ENCODE measurements at places on chromosomes 2 and 18.

- no peak for DNase-seq
Observed at GRCh38 chr2:189157456-189157855, 22.1 kb downstream of the COL5A2 start.

DNA sequence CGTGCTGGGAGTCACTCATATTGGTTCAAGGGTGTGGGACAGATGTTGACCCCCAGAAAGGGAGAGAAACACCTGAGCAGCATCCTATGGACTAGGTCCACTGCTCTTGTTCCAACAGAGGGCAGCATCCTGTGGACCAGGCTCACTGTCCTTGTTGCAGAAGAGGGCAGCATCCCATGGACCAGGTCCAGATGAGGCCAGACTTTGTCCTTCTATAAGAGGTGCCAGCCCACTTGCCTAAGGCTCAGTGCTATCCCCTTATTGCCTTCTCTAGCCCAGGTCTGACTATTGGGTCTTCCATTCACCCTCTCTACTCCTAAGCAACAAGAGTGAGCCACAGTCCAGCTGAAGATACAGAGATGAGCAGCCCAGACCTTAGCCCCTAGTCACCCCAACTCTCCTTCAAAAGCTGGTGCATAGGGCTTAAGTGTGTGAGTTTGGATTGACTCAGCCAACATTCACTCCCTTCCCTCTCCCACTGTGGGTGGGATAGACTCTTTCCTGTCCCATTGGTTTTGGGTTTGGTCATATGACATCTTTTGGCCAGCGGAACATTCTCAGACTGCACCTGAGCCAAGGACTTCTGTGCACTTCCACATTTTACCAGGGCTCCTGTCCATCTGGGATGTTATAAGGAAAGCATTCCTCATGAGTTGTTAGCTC is 132.4 kb upstream of the GPC1 start:
- no peak for DNase-seq

- DNase-seq, result no peak
Observed at GRCh38 chr2:101303688-101304087, 4.8 kb downstream of the RNF149 start.

DNA sequence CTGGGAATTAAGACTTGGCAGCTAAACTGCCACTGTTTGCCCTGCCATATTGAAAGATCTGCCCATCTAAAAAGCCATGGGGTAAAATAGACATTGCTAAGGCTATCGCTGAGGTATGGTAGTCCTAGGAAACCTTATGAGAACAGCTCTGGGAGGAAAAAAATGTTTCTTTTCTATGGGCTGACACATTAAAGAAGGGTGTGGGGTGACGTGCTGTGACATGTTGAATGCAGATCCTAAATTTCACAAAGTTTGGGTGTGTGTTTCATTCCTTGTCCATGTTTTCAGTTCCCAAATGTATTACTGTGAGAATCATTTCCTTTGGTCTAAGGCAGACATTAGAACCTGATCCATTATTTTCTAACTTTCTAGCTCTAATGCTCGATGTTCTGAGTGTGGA is 766.4 kb downstream of the BCL11A start:
- no peak for DNase-seq

DNA sequence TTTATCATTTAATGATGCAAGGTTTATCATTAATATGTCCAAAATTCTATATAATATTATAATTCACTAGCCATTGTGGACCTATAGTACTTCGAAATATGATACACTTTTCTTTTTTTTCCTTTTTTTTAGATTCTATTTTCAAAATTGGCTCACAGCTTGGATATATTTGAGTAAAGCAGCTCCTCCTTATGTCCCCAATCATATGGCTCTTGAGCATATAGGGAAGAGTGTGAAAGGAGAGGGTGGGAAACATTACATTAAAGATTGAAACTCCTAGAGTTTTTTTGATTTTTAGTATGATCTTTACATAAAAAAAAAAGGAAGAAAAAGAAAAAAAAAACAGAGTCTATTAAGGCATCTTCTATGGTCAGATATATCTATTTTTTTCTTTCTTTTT is 457.9 kb downstream of the RIT2 start:
- no peak for DNase-seq

DNA sequence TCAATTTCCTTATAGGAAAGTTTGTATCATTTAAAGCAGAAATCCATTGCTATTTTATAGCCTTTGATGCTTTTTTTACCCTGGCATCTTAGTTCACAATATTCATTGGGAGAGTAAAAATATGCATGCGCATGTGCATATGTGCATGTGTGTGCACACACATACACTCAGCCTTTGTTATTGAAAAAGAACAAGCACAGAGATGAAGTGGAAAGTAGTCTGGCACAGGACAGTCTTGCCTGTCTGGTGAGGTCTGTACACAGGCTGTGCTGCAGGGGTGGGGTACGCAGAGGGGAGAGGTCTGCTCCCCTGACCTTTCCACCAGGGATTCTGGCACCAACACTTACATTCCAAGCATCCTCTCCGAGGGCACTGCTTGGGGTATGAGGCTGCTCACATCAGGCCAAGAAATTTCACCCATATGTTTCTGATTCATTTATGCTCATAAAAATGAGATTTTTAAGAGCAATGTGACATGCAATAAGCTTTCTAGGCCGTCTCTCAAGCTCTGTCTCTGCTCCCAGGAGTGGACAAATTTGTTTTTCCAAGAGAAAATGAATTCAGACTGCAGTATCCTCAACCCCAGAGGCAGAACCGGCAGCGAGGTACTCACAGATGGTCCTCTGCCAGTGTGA is 237.2 kb downstream of the INSIG2 start:
- DNase-seq, result no peak

GRCh38 chr18:4125224-4125623 is 329.9 kb downstream of the DLGAP1 start:
- no peak for DNase-seq

GRCh38 chr18:49249521-49249920 is 210.9 kb downstream of the DYM start:
- no peak for DNase-seq

GRCh38 chr2:174193737-174194136 is 54.6 kb downstream of the OLA1 start:
- DNase-seq, result no peak

- no peak for DNase-seq
Observed at GRCh38 chr2:203623661-203624060, 82.8 kb upstream of the CD28 start.

- no peak for DNase-seq
Observed at GRCh38 chr2:239368906-239369552, 31.8 kb downstream of the HDAC4 start.

DNA sequence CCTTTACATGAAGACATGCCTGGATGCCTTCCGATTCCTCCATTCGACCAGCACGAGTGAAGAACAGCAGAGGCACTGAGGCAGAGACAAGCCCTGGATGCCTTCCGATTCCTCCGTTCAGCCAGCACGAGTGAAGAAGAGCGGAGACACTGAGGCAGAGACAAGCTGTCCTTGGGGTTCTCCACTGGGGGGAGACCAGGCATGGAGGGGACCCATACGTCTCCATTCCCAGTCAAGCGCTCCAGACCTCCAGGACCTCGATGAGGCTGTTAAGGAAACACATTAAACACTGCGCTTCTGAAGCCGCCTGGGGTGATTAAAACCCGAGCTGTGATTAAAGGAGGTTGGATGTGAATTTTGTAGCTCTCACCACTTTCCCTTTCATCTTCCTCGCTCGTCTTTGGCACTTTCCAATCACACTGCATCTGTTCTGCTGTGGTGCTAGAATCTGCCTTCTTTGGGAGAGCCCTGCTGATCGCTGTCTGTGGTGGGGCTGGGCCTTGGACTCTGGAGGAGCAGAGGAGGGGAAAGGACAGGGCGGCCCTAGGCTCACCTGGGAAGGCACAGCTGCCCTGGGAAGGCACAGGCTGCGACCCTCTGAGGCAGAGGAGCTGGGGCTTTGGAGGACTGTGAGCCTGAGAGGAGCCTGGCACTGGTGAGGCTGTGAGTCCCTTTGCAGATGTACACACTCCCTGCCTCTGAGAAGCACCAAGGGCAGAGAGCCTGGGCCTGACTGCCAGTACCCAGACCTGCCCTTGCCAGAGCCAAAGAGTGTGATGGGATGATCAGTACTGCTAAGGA is 463.1 kb upstream of the HS6ST1 start:
- DNase-seq, result no peak

DNA sequence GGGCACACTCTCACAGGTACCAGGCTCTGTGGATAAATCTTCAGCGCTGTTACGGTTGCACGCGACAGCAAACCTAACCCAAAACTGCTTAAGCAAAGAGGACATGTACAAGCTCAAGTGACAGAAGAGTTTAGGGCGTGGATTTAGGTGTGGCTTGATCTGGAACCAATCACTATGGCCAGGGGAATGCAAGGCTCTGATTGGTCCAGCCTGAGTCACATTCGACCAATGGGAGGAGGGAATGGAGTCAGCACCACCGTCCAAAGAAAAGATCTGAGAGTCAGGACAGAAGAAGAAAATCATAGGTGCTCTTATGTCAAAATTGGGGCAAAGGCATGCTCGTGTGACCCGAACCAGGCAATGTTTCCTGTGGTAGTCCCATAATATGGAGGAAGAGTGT is 139.0 kb downstream of the TRIM43 start:
- no peak for DNase-seq

DNA sequence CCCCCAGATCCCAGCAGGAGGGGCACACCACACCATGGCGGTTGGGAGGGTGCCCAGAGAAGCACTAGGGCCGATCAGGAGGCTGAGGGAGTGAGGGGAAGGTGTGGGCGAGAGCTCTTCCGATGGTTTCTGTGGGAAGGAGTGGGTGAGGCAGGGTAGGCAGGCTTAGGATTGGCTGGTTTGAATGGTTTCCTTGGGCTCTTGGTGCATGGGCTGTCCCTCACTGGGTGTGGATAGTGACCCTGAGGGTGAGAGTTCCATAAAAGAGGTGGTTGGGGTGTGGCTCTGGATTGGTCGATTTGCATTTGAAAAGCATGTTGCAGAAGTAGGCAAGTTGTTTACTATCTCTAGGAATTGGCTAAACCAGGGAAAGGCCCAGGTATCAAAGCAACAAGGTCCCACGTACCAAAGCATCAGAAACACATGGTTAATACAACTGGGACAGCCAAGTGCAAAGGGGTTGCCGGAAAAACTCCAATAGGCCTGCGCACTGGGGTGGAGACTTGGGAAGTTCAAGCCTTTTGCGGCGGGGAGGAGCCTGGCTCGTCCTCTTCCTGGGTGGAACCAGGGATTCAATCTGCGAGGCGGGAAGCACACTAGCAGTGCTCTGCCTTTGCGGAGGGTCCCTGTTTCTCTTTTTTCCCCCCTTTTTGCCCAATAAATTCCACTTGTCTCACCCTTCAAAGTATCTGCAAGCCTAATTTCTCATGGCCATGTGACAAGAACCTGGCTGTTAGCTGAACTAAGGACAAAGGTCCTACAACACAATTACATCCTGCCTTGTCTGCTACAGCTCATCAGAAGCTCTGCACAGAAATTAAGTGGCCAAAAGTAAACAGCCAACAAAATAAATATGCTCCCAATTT is 43.2 kb downstream of the IL1R2 start:
- no peak for DNase-seq

DNA sequence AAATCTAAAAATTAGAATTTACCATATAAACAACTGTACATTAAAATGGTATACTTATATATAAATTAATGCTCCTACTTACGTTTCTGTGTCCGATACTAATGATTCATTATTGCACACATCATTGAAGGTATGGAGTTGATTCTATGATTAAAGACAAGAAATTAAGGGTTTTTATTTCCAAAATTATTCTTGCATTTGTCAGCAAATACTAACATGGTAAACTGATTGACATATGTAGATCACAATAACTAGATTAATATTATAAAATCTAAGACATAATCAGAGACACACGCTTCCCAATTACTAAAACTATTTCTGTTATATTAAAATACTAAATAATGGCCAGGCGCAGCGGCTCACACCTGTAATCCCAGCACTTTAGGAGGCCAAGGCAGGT is 92.6 kb downstream of the USP34 start:
- no peak for DNase-seq

- DNase-seq, result no peak
Observed at GRCh38 chr2:28348149-28348567, 44.5 kb upstream of the FOSL2 start.

DNA sequence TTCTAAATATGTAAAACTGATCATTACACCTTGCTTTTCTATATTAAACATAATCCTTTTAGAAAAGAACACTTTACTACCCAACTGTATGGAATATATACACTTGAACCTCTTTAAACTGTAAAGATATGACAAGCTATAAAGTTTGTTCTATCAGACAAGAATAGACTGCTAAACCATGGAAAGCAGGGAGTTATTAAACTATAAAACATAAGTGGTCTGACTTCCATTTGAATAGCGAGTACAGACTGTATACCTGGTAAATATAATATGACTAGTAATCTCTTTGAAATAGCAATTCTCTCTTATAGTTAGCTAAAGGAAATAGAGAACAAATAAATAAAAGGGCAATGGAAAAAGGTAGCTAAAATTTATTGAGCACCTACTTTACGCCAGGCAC is 125.7 kb downstream of the PRKRA start:
- no peak for DNase-seq

- no peak for DNase-seq
Observed at GRCh38 chr18:46449499-46449898, 207.5 kb downstream of the LOXHD1 start.
